Panc1 (cell line): ENCODE measurements at places on chromosomes 11 and 22.
A peak's percentile ranks its signal among the peaks of the same experiment; 100 is the strongest.

DNA sequence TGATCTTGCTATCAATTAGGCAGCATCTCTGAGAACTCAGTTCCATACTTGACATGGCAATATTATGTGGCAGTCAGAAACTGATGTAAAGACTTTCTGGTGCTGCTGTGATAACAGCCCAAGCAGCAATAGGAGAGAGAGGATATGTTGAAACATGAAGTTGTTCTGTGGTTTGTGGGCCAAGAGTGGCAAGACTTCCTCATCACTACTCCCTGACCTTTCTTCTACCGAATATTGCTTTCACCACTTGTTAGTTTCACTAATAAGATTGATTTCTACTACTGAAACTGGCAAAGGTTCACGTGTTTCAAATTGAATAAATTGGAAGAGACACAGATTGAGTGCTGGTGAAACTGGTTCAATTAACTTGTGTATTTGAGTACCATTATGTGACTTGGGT lies 852.6 kb upstream of the RAG2 start:
- H3K4me3 ChIP-seq, result no peak overlapping the region
- no peaks in the 10 kb centered on the region for H3K4me1 ChIP-seq
- no peaks in the 10 kb centered on the region for H3K27me3 ChIP-seq

DNA sequence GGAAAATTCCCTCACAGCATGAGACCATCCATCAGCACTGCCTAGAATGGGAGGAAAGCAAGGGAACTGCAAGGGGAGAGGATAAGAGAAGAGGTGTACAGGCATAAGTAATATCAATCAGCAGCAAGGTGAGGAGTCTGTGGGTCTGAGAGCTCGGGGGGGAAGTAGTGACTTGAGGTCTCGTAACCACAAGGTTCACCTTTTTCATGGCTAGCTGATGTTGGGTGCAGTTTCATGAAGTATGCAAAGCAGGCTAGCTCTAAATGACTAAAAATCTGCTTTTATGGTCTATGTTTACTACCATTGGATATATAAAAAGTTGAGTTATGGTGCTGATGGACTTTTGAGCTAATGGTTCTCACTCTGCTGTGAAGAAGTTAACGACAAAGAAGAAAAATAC lies 35.8 kb downstream of the OR4C6 start:
- no peaks in the 10 kb centered on the region for H3K36me3 ChIP-seq
- no peaks in the 10 kb centered on the region for H3K4me1 ChIP-seq
- no peak overlapping the region for H3K27ac ChIP-seq
- H3K4me3 ChIP-seq, result no peak overlapping the region

GRCh38 chr11:35078470-35078735 lies 60.6 kb upstream of the CD44 start:
- no peak overlapping the region for H3K4me3 ChIP-seq
- no peaks in the 10 kb centered on the region for H3K27me3 ChIP-seq
- H3K27ac ChIP-seq, result peak overlapping the region; percentile 97
- peaks cover 60% of the 10 kb centered on the region for H3K4me1 ChIP-seq
- DNase-seq, result no peak
- H3K36me3 ChIP-seq, result no peaks in the 10 kb centered on the region

DNA sequence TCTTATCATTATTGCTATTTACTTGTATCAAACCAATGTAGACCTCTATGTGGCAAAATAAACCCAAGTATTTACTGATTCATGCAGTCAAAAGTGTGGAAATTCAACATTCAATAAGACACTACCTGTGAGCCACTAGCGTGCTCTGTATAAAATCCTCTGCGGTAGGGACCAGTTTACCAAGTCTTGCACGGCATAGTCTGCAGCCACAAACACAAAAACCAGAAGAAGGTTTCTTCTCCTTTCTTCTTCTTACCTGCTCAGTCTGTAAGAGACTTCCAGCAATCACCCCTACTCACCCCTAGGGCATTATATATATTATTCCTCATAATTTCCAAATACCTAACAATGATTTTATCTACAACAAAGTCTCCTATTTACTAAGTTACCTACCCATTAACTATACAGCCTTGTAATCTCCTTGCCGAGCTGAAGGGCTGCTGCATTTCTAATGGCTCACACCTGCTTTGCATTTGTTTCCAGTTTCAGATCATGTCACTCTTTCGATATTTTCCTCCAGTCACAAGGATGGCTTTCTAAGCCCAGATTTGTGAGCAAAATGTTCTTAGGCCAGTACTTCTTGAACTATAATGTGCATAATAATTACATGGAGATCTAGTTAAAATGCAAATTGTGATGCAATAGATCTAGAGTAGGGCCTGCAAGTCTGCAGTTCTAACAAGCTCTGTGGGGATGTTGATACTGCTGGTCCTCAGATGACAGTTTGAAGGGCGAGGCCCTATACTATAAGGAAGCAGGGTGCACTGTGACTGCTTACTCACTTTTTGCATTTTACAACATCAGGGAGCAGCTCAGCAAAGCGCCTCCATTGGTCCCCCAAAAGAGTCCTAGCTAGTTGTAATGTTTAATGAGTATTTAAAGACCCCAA lies 191.9 kb upstream of the DDI1 start:
- DNase-seq, result no peak
- H3K36me3 ChIP-seq, result no peaks in the 10 kb centered on the region
- H3K4me3 ChIP-seq, result no peak overlapping the region
- no peaks in the 10 kb centered on the region for H3K4me1 ChIP-seq
- no peaks in the 10 kb centered on the region for H3K27me3 ChIP-seq
- no peak overlapping the region for H3K27ac ChIP-seq

GRCh38 chr22:41132550-41132949 lies 40.2 kb downstream of the EP300 start:
- no peaks in the 10 kb centered on the region for H3K27me3 ChIP-seq
- DNase-seq, result no peak
- H3K4me1 ChIP-seq, result no peaks in the 10 kb centered on the region
- H3K4me3 ChIP-seq, result no peak overlapping the region

DNA sequence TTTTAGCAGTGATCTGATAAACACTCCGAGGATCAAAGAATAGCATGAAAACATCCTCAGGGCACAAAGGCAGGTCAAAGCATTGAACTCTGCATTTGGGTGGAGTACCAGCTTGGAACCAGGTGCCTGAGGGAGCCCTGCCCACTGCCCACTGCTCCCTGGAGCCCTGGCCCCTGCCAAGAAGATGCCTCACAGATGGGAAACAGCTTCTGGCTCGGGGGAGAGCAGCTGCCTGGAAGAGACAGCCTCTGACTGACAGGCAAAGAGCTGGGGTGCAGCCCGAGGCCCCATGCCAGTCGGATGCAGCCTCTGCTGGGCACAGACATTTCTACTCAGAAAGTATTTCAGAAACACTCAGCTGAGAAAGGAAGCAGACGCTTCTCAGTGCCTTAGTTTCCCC lies 13.2 kb downstream of the LMO1 start:
- H3K36me3 ChIP-seq, result no peaks in the 10 kb centered on the region
- DNase-seq, result no peak
- peaks cover 15% of the 10 kb centered on the region for H3K27me3 ChIP-seq
- H3K4me3 ChIP-seq, result no peak overlapping the region
- no peak overlapping the region for H3K27ac ChIP-seq

GRCh38 chr22:49812838-49813237 lies 14.8 kb downstream of the BRD1 start:
- no peaks in the 10 kb centered on the region for H3K36me3 ChIP-seq
- DNase-seq, result no peak
- peaks cover 3% of the 10 kb centered on the region for H3K4me1 ChIP-seq
- H3K4me3 ChIP-seq, result no peak overlapping the region
- H3K27me3 ChIP-seq, result no peaks in the 10 kb centered on the region
- no peak overlapping the region for H3K27ac ChIP-seq

GRCh38 chr11:116929414-116930090 lies 92.1 kb upstream of the APOA1 start:
- H3K4me1 ChIP-seq, result peaks cover 3% of the 10 kb centered on the region
- H3K27ac ChIP-seq, result no peak overlapping the region
- H3K27me3 ChIP-seq, result no peaks in the 10 kb centered on the region
- DNase-seq, result no peak

DNA sequence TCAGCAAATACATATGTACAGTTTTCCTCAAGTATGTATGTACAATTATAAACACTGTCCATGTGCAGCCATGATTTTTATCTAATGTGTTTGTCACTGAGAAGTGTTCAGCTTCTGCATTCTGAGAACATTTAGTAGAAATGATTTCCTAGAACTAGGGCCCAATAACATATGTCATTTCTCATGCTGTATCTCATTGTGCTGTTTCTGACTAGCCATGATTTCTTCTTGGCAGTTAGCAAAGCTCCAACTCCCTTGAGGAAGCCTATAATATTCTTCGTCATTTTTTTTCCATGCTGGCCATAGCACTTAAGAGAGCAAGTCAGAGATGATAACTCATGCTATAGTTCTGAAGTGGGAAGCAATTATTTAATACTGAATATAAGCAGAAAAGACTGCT lies 187.8 kb downstream of the DDX10 start:
- DNase-seq, result no peak
- H3K4me1 ChIP-seq, result no peaks in the 10 kb centered on the region
- no peak overlapping the region for H3K4me3 ChIP-seq
- H3K27ac ChIP-seq, result no peak overlapping the region
